ENCODE measurements at places on chromosomes 7 and 10.
A peak's percentile ranks its signal among the peaks of the same experiment; 100 is the strongest.

GRCh38 chr10:103726637-103727036 lies 128.7 kb downstream of the SH3PXD2A start:
- DNase-seq, result no peak

GRCh38 chr10:49761789-49762565 lies at the start of gene OGDHL:
OGDHL (minus strand) TSS chr10:49762323; CDS start chr10:49758592, 3,731 bp downstream.
- DNase-seq, result peak; percentile 44

DNA sequence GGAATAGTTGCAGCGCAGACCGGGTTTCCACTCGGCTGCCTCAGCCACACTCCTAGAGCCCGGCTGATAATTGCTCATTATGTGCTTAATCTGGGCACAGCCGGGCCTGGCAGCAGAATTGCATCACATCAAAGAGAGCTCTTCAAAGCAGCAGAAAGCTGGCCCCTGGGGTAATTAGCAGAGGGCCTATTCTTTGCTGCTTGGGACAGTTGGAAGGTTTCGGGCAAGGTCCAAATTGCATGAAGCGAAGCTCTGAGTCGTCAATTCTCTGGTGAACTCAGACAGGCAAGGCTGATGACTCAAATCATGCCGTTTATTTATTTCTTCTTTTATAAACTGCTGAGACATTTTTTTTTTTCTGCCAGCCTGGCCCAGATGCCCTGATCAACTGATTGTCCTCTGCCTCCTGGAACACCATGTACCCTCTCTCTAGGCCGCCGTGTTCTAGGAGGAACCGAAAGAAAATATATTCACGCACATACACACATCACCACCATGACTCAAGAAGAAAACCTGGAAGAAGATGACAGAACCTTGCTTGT lies 242.2 kb downstream of the RAB11FIP2 start:
- no peak for DNase-seq

DNA sequence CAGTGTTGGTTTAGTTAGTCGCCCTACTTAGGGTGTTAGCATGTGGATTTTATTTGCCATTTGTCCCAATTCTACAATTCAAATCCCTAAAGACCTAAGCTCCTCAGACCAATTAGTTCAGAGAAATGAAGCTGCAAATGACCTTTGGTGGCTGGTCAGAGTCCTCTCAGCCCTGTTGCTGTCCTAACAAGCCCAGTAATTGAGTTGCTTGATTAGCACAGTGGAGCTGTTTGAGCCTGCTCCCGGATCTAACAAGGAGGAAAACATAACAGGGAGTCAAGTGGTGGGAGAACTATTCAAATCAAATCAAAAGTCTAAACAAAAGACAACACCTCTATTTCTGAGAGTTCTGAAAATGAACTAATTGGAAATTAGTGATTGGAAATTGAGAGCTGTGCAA lies 22.1 kb downstream of the ZDHHC6 start:
- no peak for DNase-seq

DNA sequence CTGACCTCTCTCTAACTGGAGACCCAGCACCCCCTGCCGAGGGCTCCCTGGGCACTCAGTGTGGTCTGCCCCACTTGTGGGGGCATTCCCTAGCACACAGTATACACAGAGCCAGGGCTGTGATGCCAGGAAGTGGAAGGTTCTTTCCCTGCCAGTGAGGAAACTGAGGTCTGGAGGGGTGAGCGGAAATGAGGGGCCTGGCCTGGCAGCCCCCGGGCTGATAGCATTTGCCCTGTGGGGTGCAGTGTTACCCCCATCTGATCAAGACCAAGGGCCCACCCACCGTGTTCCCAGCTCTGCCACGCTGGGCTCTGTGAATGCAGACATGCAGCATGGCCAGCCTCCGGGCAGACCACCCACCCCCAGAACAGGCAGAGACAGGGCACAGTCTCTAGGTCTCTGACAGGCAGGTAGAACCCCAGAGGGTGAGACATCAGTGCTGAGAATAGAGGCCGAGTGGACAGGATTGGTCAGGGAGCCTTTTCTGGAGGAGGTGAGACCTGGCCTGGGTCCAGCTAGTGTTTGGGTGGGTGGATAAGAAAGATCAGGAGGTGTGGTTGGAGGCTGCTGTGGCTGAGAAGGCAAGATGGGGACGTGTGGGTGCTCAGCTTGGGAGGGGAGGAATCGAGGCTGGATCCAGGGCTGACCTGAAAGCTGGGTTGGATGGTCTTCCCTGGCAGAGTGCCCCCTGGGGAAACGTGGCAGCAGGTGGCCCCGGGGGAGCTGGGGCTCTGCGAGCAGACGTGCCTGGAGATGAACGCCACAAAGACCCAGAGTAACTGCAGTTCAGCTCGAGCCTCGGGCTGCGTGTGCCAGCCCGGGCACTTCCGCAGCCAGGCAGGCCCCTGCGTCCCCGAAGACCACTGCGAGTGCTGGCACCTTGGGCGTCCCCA lies 10.8 kb upstream of the ZNF862 start:
- no peak for DNase-seq

GRCh38 chr10:4529266-4529665 lies 296.7 kb upstream of the AKR1E2 start:
- no peak for DNase-seq

DNA sequence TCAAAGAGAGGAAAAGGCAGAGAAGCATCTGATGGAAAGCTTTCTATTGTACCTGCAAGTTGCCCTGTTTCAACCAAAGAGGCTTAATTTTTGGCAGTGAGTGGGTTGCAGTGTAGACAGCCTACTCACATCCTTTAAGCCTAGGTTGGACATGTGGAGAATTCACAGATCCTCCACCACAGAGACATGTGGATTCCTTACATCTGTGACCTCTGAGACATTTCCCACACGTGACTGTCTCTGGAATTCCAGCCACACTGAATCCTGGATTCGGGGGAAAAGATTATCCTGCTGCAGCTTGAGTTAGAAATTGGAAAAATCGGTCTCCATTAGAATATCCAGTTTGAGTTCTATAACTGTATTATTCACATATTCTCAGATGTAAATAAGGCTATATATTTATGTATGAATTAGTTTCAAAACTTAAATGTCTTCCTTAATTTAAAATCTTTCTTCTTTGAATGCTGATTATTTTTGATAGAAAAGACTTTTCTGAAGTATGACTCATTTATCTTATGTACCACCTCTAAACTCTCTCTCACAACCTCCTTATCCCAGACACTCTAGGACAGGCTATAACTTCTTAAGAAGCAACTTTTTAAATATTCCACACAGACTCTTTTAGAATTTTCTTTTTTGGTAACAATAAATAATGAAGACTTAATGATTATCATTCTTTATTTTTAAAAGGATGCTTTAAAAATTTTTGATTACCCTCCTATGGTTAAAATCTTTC lies 123.3 kb downstream of the TWIST1 start:
- DNase-seq, result no peak

DNA sequence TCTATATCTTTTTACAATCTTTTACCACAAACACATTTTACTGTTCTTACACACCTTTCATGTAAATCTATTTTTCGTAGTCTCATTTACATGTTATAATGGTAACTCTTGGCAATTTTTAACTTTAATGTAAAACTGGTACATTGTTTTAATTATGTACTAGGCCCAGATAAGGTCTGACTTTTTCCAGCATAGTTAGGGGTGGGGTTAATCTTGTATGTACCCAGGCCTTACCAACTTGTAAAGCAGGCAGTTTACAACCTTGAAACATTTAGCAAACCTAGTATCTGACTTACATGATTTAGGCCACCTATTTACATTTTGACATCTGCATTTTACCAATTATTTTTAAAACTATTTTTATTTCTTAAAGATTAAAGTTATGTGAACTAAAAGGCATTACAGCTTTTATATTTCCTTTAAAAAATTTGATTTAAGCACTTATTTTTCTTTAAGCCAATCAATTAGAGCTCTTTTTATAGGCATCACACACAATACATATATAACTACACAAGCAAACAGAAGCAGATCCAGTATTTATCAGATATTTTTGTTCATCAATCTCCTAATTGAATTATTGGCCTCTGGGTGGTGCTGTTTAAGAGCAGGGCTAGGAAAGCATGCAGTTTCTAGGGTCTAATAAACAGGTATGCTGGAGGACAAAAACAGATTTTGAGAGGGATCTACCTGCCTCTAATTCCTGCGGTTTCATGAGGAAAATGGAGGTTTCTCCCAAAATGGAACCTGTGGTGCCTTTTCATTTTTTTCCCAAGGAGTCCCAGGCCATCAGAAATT lies 19.7 kb upstream of the CROT start:
- no peak for DNase-seq

- DNase-seq, result no peak
Observed at GRCh38 chr10:76070916-76071315, 639.5 kb downstream of the LRMDA start.

GRCh38 chr7:69674701-69675182 lies 76.5 kb downstream of the AUTS2 start:
- DNase-seq, result no peak

DNA sequence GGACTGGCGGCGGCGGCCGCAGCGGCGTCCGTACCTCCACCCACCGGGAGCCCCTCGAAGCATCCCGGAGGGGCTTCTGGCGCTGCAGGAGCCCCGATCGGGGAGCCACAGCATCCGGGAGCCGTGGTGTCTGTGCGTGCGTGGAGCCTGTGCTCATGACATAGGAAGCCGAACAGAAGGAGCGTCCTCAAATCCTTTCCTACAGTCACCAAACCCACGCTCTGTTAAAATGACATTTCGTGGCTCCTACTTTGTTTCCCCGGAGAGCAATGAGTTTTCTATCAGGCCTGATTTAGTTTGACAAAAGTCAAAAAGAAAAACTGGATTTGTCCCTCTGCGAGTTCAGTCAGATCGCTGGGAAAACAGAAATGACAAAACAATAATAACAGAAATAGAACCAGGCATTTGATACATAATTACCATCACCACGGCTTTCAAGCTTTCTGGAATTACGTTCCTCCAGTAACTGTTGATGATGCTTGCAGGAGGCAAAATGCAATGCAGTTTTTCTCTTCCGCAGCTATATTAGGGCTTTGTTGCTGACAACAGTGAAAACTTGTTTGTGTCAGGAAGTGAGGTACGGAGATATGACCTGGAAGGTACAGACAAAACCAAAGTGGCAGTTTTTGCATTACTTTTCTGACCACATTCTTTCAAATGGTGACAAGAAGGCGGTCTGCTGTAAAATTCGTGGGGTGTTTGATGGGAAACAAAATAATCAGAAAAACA lies 219.3 kb upstream of the MKLN1 start:
- DNase-seq, result peak; percentile 35

DNA sequence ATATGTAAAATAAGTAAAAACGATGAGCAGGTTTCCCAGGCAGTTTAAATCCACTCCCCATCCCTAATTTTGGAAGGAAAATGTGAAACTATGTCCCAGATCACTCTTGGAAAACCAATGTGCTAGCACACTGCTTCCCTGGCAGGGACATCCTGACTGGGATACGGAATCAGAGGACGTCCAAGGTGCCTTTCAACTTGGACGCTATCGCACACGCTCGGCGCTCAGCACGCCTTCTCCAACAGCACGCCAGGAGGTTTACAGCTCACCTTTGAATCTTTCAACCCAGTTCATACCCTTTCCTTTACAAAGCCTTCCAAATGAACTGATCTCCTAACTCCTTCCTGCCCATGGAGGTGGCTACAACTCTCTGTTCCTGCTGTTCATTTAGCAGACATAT lies 47.1 kb downstream of the BEND7 start:
- DNase-seq, result no peak

DNA sequence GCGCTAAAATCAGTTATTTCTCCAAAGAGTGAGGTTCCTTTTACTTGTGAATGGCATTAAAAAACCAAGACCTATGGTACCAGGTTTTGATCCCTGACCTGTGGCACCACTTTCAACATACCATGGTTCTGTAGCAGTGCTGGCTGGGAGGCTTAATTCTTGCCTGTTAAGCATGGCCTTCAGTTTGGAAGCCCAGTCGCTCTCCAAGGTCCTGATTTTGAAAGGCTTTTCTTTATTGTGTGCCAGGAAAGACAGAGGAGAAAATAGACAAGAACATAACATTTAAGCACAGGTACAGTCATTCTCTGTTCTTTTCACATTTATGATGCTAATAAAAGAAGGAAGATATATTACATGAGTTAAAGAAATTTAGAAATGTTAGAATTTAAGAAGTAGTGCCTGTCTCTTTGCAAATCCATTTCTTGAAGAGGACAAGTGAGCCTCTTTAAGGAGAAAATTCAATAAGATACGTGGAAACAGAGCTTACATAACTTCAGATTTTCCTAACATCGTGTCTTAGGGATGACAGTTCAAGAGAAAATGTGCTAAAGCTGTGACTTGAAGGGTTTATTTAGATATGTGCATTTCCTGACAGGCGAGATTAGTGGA lies 357.6 kb downstream of the DPP6 start:
- no peak for DNase-seq

- peak; percentile 97 for DNase-seq
Observed at GRCh38 chr10:61992671-61993668, 91.5 kb downstream of the ARID5B start.
